ENCODE measurements at places on chromosomes 12 and 14.

- DNase-seq: peak; percentile 55
Measured at GRCh38 chr14:23121361-23121771, 2.3 kb upstream of the CEBPE start.

DNA sequence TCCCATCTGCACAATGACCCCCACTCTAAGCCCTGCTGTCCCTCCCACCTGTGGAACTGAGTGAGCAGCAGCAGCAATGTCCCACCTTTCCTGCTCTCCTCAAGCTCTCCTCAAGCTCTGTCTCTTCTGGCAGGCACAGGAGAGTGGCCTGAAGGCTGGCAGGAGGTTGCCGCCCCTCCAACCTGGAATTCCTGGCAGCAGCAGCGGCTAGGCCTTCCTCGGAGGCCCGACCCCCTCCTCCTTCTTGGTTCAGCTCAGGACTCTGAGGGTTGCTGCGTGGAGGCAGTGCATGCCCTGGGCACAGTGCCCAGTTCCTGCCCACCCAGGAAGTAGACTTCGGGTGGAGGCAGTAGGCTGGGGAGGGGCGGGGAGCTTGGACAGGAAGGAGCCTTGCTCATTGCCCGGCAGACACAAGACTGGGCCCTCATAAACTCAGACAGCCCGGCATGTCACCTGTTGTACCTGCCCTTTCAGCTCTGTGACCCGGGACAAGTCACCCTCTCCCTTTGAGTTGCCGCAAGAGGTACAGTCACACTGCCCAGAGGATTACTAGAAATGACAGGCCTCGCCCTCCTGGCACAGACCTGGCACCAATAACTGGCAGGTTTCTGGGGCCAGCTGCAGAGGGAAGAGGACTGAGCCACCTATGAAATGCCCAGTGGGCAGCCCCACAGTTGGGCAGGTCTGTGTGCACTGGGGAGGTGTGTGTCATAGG, 2.1 kb upstream of the SERPINA1 start:
- peak; percentile 94 for DNase-seq

DNA sequence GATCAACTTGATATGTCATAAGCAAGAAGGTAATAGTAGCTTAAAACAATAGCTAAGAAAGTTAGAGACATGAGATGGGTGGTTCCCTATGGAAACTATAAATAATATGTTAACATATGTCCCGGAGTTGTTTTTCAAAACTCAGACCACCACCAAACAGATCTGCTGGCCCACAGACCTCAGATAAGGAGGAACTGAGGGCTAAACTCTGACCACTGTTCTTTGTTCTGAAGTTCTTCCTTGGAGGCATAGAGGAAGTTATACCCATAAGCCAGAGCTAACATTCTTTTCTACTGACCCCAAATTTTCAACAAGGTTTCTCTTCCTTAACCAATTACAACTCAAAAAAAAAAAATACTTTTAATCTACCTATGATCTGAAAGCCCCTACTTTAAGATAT, 156.1 kb upstream of the FSCB start:
- no peak for DNase-seq

GRCh38 chr14:85087201-85087600, 442.7 kb upstream of the FLRT2 start:
- DNase-seq: no peak

- peak; percentile 95 for DNase-seq
Measured at GRCh38 chr12:55681142-55682077, 26.3 kb downstream of the ITGA7 start.

DNA sequence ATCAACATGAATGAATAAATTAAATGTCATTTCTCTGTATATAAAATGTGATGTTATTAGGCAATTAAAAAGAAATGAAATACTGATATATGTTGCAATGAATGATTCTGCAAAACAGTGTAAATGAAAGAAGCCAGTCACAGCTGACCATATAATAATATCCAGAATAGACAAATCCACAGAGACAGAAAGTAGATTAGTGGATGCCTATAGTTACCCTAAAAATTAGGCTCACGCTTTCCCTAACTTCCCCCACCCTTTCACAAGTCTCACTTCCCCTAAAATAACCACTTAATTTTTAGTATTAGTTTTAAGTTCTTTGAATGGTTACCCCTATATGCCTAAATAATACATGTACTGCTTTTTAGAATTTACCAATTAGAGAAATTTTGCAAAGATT, 348.9 kb upstream of the FAR2 start:
- no peak for DNase-seq

GRCh38 chr12:88578276-88579160, 1.8 kb downstream of the KITLG start:
- peak; percentile 31 for DNase-seq

GRCh38 chr12:121085506-121086353, 46.7 kb upstream of the OASL start:
- DNase-seq: no peak

DNA sequence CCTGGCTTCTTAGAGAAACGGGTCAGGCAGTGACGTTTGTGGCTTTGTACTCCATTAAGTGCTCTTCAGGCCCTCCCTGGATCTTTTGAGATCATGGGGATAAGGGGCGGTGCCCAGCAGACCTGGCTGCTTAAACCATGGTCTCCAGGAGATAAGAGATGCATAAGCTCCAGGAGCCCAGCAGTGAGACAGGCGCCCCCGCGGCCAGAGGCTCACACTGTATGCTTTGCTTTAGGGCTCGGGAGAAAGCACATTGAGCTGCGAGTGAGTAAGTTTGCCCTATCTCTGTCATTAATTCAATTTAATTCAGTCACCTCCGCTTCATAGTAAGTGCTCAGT, 359.5 kb downstream of the CACNA1C start:
- DNase-seq: no peak

DNA sequence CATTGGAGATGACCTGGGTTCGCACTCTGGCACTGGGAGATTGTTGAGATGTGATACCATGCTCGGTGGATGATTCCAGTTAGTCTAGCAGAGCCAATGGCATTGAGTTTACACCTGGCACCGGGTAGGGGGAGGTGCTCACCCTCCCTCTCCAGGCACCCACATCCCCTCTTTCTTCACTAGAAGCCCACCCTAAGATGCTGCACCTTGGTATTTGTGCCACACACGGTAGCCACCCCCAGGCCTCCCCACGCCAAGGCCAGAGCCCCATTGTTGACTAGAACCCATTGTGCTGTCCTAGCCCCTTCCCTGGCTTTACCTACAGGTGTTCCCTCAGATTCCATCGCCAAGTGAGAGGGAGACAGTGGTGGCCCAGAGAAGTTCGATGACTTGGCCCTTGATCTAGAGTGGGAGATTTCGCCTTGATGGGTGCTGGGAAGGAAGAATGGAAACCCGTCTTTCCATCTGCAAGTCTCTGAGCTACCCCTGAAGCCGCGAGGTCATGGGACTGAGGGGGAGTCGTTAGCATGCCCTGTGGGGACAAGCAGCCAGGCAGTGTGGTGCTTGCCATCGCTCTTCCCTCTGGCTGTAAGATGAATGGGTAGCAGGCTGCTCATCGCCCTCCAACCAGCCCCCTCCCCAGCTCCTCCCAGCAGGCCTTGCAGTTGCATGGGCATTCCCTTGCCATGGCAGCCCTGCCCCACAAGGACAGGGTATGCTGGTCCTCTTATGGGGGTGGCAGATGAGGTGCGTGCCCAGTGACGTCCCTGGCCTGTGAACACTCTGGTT, 8.7 kb downstream of the CCND2 start:
- DNase-seq: no peak

DNA sequence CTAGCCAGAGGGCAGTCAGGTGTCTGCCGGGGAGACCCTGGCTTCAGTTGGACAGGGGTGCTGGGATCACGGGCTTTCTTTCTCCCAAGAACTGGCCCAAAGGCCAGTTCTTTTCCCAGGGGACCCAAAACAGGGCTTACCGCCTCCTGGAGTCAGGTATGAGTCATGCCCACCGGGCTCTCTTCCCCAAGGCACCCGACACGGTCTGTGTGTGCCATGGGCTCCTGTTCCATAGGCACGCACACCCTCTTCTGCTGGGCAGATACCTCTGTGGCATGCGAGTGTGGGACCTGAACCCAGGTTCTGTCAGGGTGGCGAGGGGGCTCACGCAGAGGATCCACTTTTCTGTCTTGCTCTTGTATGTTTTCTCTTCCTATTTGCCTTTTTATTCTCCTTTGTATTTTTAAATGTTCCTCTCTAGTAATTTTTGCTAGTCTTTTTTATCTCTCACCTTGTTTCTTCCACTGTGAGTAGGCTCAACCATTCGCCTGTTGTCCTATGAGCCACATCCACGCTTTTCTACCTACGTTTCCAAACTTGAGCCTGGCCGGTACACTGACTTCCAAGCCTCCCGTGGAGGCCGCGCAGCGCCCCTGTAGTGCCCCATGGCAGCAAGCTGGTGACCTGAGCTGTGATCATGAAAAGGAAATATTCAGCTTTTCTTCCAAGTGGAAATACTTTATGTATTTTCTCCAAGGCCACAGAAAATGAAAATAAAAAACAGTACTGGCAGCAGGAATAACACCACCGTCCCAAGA, 362.2 kb downstream of the CACNA1C start:
- DNase-seq: no peak

DNA sequence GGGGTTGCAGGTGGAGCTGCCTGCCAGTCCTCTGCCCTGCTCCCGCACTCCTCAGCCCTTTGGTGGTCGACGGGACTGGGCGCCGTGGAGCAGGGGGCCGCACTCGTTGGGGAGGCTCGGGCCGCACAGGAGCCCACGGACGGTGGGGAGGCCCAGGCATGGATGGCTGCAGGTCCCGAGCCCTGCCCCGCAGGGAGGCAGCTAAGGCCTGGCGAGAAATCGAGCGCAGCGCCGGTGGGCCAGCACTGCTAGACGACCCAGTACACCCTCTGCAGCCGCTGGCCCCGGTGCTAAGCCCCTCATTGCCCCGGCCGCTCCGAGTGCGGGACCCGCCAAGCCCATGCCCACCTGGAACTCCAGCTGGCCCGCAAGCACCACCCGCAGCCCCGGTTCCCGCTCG, 221.8 kb downstream of the BTG1 start:
- DNase-seq: no peak

DNA sequence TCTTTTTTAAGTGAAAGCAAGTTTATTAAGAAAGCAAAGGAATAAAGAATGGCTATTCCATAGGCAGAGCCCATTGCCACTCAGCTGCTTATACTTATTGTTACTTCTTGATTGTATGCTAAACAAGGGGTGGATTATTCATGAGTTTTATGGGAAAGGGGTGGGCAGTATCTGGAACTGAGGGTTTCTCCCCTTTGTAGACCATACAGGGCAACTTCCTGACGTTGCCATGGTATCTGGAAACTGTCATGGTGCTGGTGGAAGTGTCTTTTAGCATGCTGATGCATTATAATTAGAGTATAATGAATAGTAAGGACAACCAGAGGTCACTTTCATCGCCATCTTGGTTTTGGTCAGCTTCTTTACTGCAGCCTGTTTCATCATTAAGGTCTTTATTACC, 66.3 kb upstream of the AMN start:
- DNase-seq: no peak

DNA sequence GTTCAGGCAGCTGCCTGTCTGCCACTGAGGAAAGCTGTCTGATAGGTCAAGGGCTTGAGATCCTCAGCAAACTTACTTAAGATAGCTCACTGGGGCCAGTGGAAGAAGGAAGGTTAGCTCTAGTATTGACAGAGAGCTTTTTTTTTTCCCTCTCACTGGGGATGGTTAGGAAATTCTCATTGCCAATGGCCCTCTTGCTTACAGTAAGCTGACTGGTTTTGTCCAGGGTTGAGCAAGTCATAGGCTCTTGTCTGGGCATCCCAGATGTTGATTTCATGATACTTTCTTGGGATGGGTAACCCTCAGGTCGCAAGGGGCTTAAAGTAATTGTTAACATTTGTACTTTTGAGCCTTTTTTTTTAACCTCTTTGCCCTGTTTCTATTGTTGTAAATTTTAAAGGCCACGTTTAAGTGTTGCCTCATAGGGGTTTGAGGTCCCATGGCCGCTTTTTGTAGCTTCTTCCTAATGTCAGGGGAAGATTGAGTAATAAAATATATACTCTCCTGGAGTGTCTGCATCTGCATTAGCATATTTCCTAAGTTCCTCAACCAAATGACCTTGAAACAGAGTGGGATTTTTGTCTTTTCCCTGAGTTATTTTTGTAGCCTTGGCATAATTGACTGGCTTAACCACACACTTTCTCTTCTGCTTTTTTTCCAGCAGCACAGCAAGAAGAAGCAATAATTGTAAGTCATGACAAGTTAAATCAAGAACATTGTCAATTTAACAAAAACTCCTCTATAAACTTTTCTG, 716.0 kb downstream of the LRFN5 start:
- no peak for DNase-seq

- DNase-seq: peak; percentile 97
Measured at GRCh38 chr12:107549651-107550480, 135.7 kb upstream of the PWP1 start.

- DNase-seq: no peak
Measured at GRCh38 chr12:47876440-47876960, 28.3 kb downstream of the VDR start.

DNA sequence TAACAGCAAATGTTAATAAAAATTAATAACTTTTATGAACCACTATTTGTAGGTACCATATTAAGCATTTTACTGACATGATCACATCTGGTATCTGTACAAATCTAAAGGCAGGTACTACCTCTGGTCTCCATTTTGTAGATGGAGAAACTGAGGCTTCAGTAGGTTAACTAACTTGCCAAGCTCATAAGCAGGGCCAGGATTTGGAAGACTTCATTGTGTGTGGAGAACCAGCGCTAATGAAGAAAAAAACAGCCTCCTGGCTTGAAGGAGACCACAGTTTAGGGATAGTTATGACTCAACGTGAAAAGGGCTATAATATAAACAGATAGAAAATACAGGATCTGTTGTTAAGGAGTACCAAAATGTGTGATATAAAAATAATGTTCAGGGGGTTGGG, 1.0 kb downstream of the NUP37 start:
- DNase-seq: no peak

DNA sequence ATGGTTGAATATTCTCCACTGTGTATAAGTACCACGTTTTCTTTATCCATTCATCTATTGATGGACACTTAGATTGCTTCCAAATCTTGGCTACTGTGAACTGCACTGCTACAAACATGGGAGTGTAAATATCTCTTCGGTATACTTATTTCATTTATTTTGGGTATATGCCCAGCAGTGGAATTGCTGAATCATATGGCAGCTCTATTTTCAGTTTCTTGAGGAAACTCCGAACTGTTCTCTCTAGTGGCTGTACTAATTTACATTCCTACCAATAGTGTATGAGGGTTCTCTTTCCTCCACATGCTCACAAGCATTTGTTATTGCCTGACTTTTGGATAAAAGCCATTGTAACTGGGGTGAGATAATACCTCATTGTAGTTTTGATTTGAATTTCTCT, 623.1 kb upstream of the LRFN5 start:
- no peak for DNase-seq

GRCh38 chr12:41930866-41931437, 213.7 kb downstream of the GXYLT1 start:
- DNase-seq: no peak

- peak; percentile 34 for DNase-seq
Measured at GRCh38 chr12:123602651-123603195, 824 bp downstream of the DDX55 start.

Measured in small intestine (tissue), 16 donors.